D341Med (cell line): ENCODE measurements at places on chromosomes 5 and 9.
A peak's percentile ranks its signal among the peaks of the same experiment; 100 is the strongest.

DNA sequence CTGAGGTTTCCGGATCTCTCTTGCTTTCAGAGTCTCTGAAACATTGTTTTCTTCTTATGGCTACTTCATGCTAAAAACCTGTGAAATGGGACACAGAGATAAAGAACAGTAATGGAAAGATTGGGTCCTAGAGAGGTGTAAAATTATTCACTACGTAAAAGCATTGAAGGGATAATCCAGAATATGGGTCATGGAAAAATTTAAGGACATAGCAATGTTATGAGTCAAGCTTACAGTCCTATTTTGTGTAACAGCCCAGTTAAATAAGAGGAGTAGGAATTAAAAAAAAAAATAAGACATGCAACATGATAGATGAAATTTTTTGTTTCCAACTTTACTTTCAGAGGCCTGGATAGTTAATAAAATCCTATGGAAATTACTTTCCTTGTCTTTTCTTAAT is 61.9 kb upstream of the ELL2 start:
- no peak for DNase-seq

- DNase-seq: no peak
Observed at GRCh38 chr5:15587916-15588315, 87.9 kb downstream of the FBXL7 start.

GRCh38 chr5:153983885-153984284 is 54.8 kb downstream of the FAM114A2 start:
- DNase-seq: no peak

DNA sequence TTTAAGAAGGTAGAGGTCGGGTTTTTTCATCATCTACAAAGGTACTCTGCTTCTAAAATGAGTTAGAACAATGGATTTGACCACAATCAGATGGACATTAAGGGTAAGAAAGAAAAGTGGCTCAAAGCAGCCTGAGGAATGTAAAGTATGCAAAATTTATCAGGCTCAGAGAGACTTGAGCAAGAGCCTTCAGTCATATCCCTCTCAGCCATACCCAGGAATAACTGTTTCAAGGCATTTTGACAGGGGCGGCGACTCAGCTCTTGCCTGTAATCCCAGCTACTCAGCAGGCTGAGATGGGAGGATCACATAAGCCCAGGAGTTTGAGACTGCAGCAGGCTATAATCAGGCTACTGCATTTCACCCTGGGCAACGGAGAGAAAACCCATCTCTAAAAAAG is 38.8 kb upstream of the ANXA2R start:
- no peak for DNase-seq

- DNase-seq: peak; percentile 58
Observed at GRCh38 chr9:77997611-77998284, 33.9 kb downstream of the GNAQ start.
